ENCODE measurements at places on chromosomes 2 and 18.
A peak's percentile ranks its signal among the peaks of the same experiment; 100 is the strongest.

DNA sequence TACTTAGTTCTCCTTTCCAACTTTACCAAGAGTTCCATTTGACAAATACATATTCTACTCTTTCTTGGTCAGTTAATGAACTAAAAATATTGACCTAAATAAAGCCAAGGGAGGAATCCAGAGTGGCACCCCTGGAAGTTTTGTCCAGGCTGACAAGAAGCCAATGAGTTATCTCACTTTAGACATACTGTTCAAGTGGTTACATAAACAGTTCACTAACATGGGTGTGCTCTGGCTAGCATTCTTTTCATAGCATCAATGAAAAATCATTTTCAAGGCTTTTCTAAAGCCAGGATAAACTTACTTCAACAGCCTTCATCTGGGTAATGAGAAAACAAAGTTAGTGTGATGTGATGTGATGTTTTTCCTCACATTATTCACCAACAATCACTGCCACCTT, 649.4 kb downstream of the TDRD15 start:
- no peak for DNase-seq

GRCh38 chr18:22567794-22568193, 150.1 kb upstream of the CTAGE1 start:
- no peak for DNase-seq

- no peak for DNase-seq
Measured at GRCh38 chr18:74834424-74835309, 237.0 kb downstream of the ZNF407 start.

- DNase-seq, result no peak
Measured at GRCh38 chr2:184091456-184091855, 506.9 kb upstream of the ZNF804A start.

DNA sequence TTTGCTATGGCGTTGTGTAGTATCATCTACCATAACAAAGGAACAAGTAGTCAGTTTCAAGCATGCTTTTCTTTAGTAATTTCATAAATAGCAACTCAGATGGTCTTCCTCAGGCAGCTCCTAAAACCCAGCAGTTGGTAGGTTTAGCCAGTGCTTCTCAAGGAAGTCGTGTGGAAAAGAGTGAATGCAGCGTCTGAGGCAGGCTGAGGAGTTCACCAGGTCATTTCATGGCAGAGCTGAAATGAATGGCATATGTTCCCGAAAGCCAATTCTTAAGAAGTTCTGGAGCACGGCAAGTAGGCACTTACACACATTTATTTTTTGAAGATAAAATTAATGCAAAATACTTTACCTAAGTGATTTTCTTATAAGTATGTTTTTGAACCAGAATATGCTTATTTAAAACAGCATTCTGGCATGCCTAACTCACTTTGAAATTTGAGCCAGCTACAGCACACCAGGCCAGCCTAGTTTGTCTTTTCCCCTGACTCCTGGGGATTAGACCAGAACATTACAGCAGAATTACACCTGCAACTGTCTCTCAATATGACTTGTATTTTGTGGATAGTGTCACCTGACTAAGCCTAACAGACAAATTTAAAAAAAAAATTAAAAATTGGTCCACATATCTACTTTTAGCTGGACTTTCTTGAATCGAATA, 62.2 kb downstream of the OSBPL6 start:
- no peak for DNase-seq

GRCh38 chr2:139790136-139790535, 1009.9 kb upstream of the NXPH2 start:
- no peak for DNase-seq

- no peak for DNase-seq
Measured at GRCh38 chr2:206920310-206920709, 19.0 kb upstream of the CPO start.

- no peak for DNase-seq
Measured at GRCh38 chr2:137154946-137155345, 389.6 kb downstream of the THSD7B start.

DNA sequence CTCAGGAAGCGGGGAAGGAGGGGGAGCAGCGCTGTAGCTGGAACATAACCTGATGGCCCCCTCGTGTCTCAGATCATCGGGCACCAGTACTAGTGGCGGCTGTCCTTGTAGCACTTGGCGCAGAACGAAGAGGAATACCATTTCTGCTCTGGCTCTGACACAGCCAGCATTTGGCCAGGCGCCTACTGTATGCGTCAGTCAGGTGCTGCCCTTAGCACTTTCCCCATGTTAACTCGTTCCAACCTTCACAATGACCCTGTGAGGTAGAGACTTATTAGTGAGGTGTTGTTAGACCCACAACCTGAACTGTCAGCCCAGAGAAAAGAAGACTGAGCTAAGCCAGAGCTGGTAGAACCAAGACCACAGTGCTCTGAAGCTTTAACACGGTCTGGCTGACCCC, 47.7 kb upstream of the EML6 start:
- no peak for DNase-seq

- DNase-seq, result no peak
Measured at GRCh38 chr18:62432176-62432575, 90.6 kb upstream of the ZCCHC2 start.

- no peak for DNase-seq
Measured at GRCh38 chr2:42270757-42271156, 90.3 kb downstream of the COX7A2L start.

- no peak for DNase-seq
Measured at GRCh38 chr2:167957662-167958061, 289.7 kb downstream of the STK39 start.

- DNase-seq, result no peak
Measured at GRCh38 chr2:235611349-235611748, 117.5 kb downstream of the AGAP1 start.

- no peak for DNase-seq
Measured at GRCh38 chr2:25330273-25330672, 11.5 kb downstream of the DNMT3A start.

DNA sequence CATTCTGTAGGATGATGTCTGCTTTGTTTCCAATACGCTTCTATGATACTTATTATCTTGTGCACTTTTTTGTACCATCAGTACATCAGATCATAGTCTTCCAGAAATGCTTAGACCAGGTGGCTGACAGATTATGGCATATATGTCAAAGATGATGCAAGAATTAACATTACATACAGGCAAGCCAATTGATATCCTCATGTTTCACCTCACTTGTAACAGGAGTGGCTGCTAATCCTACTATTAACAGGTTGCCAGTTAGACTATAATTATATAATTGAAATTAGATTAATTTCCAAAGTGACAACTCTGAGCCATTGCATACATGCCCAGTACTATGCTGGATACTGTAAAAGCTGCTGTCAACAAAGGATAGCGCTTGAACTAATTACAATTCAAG, 77.2 kb downstream of the TLK1 start:
- DNase-seq, result no peak

- DNase-seq, result no peak
Measured at GRCh38 chr2:149747456-149747855, 159.9 kb upstream of the MMADHC start.

DNA sequence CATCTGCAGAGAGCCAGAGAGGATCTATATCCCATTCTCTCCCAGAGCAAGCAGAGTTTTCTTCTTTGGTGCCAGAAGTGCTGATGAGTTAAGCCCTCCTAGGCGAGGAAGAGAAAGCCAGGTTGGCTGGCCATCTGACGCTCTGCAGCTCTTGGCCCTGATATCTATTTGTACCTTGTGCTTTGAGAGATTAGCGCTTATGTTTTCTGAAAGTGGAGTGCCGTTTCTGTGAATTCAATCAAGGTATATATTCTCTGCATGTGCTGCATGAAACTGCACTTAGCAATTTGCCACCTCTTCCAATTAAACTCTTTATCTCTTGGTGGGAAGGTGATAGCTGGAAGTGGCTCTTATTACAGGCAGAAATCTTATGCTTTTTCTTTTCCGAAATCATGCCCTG, 177.5 kb downstream of the LPIN1 start:
- DNase-seq, result no peak

DNA sequence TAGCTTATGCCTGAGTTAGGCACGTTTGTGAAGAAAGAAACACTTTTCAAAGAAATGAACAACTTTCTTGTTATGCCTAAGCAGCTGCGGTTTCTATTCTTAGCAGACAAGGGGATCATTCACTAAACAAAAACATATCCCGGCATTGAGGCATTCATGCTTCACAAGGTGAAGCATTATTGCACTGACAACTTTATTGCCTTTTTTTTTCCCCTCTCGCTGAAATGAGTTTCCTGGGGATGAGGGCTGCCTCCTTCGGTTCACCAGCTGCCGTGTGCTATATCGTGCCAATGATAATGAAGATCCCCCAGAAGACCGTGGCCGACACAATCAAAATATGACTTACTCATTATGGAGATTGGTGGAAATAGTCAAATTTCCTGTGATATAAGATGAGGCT, 288.2 kb upstream of the ST6GAL2 start:
- no peak for DNase-seq

- peak; percentile 73 for DNase-seq
Measured at GRCh38 chr2:216695401-216695821, at the start of gene IGFBP5. Gene IGFBP5 (minus strand): TSS chr2:216695549. CDS start chr2:216694775, 774 bp downstream.

GRCh38 chr2:85405201-85406059, 4.7 kb downstream of the CAPG start:
- peak; percentile 72 for DNase-seq

DNA sequence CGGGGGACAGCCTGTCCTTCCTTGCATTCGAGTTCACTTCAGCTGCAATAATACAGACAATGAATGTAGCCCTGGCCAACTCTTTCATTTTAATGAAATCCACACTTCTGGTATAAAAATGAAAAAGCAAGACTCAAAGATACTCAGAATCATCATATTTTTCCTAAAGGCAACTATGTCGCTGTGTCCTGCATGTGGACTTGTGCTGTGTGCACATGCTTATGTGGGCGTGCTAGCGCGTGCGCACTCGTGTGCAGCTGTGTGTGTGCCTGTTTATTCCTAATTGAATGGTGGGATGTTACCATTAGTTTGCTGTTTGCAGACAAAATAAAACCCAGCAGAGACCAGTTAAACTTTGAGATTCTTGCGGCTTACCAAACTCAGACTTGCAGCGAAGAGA, 49.6 kb downstream of the SMIM21 start:
- DNase-seq, result no peak

DNA sequence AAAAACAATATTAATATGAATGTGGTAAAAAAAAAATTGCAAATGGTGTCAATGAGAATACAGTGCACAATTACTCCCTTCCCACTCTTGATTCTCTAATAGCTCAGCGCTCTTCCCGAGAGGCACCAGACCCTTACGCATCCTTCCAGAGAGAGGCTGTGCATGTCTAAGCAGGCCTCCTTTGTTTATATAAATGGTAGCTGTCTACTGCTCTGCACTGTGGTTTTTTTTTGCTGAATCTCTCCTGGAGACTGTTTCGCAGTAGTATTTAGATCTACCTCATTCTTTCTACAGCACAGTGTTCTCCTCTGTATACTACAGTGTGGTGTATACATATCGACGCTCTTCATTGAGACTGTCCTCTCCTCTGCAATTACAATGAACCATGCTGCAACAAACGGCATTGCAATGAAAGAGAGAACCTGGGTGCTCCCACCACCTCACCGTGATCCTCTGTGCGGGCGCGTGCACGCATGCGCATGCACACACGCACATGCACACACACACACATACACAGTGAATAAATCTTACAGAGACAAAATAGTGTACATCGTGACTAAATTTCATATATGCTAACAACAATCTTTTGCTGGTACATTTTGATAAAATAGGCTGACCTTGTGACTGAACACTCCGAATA, 19.4 kb downstream of the SEPTIN10 start:
- DNase-seq, result no peak

DNA sequence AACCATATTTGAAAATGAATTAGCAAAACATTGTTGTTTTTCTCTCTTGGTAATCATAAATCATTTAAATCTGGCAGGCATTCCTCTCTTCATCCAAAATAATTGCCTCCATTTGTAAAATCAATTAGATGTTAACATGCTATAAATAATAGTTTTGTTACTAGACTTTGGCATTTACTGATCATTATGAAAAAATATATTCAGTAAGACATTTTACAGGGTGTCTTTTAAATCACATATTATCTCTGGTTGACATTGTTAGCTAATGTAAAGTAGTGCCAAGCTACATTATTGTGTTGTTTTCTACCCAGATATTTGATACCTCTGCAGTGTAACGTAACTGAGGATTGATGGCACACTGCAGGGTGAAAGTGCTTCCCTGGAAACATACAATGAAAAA, 31.8 kb upstream of the DLX1 start:
- no peak for DNase-seq

GRCh38 chr18:45916302-45916701, 50.8 kb downstream of the EPG5 start:
- no peak for DNase-seq

- peak; percentile 58 for DNase-seq
Measured at GRCh38 chr2:180017784-180018183, 10.7 kb upstream of the CWC22 start.

DNA sequence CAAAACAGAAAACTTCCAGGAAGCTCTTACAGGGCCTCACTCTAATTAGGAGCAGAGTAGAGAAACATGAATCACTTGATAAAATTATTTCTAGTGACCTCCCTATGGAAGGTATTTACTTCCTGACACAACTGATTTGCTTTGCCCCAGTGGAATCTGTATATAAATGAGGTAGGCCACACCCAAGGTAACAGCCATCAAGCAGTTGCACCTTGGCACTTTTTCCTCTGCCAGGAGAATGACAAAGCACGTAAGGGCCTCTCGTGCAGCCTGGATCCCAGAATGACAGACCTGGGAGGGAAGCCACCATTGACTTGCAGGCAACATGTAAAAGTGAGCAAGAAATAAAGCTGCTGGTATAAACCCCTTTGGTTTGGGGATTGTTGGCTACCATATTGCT, 620.0 kb upstream of the SLC39A10 start:
- DNase-seq, result no peak

- no peak for DNase-seq
Measured at GRCh38 chr2:127562936-127563335, 27.5 kb downstream of the MYO7B start.

DNA sequence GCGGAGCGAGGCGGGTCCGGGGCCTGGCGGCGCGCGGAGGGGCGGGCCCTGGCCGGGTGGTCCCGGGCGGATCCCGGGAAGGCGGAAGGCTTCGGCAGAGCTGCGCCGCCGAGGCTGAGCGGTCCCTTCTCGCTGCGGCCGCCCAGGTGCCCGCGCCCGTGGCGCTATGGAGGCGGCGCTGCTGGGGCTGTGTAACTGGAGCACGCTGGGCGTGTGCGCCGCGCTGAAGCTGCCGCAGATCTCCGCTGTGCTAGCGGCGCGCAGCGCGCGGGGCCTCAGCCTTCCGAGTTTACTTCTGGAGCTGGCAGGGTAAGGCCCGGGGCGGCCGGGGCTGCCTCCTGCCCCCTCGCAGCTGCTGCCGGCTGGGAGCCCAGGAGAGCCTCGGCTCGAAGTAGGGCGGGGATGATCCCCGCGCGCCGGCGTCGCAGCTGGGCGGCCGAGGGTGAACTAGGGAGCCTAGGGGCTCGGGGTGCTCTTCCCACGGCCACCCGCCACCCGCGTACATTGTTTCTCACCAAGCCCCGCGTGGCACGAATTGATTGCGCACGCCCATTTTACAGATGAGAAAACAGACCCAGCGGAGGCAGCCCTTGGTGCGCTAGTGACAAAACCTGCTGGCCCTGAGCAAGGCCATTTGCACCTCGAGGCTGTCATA, at the start of gene SLC66A3:
TSS of gene SLC66A3 (plus strand) at position 87 of the 655 bp plus-strand sequence. CDS start at position 167, 80 bp downstream.
- peak; percentile 63 for DNase-seq

- DNase-seq, result no peak
Measured at GRCh38 chr2:182220335-182220734, 206.5 kb downstream of the PDE1A start.

- DNase-seq, result no peak
Measured at GRCh38 chr18:13454363-13455150, 236.0 kb downstream of the LDLRAD4 start.
